ENCODE measurements at places on chromosomes 2 and 18.
A peak's percentile ranks its signal among the peaks of the same experiment; 100 is the strongest.

DNA sequence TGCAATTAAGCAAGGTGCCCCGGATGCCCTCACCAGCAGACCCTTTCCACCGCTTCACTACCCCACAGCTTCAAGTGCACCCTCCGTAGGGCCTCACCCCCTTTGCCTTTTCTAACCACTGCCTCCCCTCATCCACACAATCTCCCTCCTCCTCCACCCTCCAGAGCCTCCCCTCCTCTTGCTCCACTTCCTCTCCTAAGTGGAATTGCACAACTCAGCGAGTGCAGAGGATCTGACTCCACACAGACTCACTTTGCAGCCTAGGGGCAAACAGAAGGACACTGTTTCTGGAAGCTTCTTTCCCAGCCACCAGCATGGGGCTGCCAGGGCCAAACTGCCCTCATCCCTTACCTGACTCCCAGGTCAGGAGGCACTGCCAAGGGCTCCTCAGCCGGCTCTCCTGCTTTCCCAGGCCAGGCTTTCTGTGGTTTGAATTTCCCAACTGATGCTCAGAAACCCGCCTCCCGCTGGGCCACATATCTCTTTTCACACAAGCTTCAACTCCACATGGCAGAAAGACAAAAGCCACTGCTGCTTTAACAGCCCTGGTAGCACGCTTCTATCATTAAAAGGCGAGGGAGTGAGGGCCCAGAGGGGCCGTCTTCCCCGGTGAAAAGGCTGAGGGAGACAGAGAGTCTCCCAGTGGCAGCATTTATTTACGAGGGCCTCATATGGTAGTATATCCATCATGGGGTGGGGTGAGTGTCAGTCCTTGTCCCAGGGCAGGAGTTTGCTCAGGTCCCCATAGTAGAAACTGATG, 74.7 kb upstream of the MGAT4A start:
- DNase-seq = no peak

DNA sequence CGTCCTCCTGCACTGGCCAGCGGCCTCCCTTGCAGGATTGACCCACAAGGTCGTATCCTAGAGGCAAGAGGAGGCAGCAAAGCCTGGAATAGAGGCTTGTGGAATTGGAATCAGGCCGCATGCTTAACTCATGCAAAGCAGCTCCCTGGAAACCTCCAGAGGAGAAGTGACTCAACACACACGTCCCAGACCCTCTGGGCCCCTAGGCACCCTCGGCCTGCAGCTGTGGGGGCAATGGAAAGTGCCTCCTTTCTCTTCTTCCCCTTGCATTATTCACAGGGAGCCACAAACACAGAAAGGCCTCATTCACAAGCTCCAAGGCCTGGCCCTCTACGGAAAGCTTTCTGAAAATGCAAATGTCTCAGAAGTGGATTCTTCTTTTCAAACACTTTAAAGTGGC, 19.6 kb downstream of the SPATA3 start:
- no peak for DNase-seq

GRCh38 chr2:211822686-211823335, 715.8 kb downstream of the ERBB4 start:
- no peak for DNase-seq

DNA sequence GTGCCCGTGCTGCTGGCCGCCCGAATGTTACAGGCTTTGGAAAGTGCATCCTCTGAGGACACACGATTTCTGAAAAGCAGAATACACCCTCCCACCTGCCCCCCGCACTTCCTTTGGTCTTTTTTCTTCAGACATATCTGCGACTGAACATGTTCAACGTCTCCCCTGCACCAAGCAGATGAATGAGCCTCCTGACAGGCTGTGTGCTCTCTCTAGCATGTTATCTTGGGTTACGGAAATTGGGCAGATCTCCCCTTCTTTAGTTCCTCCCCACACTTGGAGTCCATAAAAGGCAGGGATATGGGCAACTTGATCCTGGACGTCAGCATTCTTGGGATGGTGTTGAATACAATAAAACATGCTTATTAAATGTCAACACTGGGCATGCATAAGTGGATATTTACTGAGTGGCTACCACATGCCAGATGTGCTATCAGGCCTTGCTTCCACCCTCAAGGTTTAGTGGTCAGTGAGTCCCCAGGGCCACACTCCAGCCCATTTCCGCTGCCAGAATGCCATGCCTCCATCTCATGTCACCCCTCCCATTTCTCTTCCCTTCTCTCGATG, 130.4 kb downstream of the TRIM43 start:
- DNase-seq = no peak

DNA sequence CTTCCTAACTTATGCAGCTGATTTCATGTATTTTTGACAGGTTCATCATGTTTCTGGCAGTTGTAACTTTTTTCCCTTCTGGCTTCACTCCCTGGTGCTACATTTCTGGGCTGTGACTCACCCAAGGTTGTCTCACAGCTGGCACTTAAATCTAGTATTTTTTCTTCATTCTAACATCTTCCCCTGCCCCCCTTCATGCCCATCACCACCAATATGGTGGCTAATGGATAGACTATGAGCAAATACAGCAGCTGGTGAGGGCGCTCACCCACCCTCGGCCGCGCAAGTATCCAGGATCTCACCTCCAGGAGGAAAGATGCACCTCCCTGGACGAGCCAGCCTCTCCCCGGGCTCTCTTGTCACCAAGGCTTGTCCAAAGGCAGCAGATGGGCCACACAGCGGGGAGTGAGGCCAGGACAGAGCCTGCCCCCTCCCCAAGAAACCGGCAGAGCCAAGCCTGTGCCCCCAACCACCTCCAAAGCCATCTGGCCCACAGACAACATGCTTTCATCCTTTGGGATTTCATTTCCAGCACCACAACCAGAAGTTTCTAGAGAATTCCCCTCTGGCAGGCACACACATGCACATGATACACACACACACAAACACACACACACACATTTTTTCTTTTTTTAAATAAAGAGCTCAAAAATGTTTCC, 39.1 kb downstream of the ATOH8 start:
- no peak for DNase-seq

GRCh38 chr2:16195681-16196070, 255.3 kb downstream of the MYCN start:
- no peak for DNase-seq

- no peak for DNase-seq
Measured at GRCh38 chr2:148360662-148361061, 283.9 kb upstream of the EPC2 start.

- DNase-seq = no peak
Measured at GRCh38 chr2:3348767-3349166, 28.9 kb downstream of the EIPR1 start.

DNA sequence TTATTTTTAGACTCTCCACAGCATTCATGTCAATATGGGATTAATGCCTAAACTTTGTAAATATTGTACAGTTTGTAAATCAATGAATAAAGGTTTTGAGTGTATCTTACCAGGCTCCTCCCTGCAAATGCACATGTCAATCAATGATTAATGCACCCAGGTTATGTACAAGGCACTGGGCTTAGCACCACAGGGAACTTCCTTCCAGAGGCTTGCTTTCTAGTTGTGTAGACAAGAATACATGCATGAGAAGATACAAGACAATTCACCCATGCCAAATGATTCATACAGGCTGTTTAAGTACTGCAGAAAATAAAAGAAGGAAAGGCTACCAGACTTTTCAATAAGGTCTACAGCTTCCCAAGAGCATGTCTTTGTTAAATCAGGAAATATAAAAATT, 114.1 kb downstream of the MMADHC start:
- no peak for DNase-seq

- DNase-seq = no peak
Measured at GRCh38 chr2:194116861-194117260, 1540.2 kb upstream of the SLC39A10 start.

DNA sequence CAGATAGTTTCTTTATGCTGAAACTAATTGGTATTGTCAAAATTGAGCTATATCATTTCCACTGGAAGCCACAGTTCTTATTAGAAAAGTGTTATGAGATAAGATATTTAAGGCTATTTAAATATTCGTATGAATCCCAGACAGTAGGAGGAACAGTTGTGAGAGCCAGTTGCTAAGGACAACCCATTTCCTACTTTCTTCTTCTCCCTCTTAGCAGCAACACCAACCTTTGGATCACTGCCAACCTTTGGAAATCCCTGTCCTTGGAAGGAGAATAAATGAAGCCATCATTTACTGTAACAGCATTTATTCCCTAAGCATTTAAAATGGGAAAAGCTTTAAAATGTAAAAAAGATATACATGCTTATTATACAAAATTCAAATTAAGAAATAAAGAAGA, 85.8 kb downstream of the PLCL1 start:
- DNase-seq = no peak

- DNase-seq = peak; percentile 88
Measured at GRCh38 chr18:57970356-57971095, 73.5 kb upstream of the NEDD4L start.

- DNase-seq = no peak
Measured at GRCh38 chr2:65317841-65318240, 90.2 kb downstream of the ACTR2 start.

GRCh38 chr2:66429693-66430504, 5.0 kb upstream of the MEIS1 start:
- DNase-seq = no peak

- DNase-seq = no peak
Measured at GRCh38 chr2:127565261-127566138, 30.0 kb downstream of the MYO7B start.

GRCh38 chr2:160431441-160431840, 62.2 kb downstream of the RBMS1 start:
- no peak for DNase-seq

GRCh38 chr2:19362755-19363473, 4.5 kb upstream of the OSR1 start:
- peak; percentile 88 for DNase-seq

DNA sequence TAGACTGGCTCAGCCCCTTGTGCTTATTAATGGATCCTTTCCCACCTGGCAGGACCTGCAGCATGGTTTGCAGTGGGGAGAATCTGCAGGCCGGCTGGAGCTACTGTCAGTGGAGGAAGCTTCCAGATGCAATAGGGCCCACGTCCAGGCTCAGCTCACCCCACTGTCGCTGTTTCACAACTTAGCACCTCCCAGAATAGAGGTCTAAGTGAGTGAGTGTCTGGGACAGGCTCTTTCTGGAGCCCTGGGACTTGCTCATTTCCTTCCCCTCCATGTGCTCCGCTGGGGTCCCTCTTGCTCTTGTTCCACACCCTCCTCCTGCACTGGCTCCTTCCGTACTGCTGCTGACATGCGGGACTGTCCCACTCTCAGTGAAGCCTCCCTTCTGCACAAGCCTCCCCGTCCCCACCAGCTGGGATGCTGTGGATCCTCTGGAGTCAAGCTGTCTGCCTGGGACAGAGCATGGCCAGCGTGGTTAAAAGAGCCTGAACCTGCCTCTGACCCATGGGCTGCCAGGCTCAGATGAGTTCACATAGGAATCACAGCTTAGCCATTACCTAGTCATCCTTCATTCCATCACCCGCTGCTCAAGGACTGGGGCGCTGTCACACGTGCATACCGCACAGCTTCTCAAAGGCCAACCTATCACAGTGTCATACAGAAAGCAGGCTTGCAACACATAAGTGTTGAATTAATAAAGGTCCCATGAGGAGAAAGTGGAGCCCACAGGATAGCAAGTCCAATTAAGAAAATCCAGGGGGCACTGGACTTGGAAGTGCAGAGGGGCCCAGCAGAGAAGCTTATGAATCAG, 135.9 kb downstream of the ACKR3 start:
- DNase-seq = no peak
